ENCODE measurements at places on chromosomes 12 and 14. TPM values are rescaled to one million over a fixed set of nuclear protein-coding genes. Genes with fewer than 3 reads are reported as not detected.

DNA sequence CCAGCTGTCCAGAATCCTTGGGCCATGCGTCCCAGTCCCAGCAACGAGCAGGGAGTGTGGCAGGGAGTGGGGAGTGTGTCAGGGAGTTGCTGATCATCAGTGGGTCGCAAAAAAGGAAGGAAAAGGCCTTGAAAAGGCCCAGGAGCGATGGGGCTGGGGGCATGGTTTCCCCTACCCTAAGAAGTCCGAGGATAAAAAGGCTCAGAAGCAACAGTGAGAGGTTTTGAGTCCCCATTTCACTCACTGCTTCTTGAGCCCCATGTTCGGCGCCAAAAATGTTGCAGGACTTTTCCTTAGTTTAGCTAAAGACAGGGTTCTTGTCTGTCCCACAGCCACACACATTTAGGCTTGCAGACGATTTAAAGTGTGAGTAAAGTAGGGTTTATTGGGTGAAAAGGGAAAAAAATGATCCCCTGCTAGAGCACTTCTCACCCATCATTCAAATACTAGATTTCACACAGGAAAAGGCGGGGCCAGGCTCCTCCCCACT lies 189.5 kb downstream of the KCNC2 start:
- no peak for DNase-seq
- no peak overlapping the region for H3K27ac ChIP-seq
- no peak overlapping the region for H3K4me3 ChIP-seq
- H3K27me3 ChIP-seq = no peaks in the 10 kb centered on the region
- H3K4me1 ChIP-seq = no peaks in the 10 kb centered on the region

- no peaks in the 10 kb centered on the region for H3K27me3 ChIP-seq
- no peak overlapping the region for H3K4me3 ChIP-seq
- no peaks in the 10 kb centered on the region for H3K4me1 ChIP-seq
- no peaks in the 10 kb centered on the region for H3K36me3 ChIP-seq
- no peak for DNase-seq
Measured at GRCh38 chr12:109134186-109134917, 18.0 kb downstream of the ACACB start.

GRCh38 chr12:31804185-31804504 lies 75.3 kb upstream of the AMN1 start:
- H3K36me3 ChIP-seq = no peaks in the 10 kb centered on the region
- no peaks in the 10 kb centered on the region for H3K27me3 ChIP-seq
- peak overlapping the region; percentile 30 for H3K27ac ChIP-seq
- DNase-seq = no peak
- peak overlapping the region; percentile 7 for H3K4me3 ChIP-seq

DNA sequence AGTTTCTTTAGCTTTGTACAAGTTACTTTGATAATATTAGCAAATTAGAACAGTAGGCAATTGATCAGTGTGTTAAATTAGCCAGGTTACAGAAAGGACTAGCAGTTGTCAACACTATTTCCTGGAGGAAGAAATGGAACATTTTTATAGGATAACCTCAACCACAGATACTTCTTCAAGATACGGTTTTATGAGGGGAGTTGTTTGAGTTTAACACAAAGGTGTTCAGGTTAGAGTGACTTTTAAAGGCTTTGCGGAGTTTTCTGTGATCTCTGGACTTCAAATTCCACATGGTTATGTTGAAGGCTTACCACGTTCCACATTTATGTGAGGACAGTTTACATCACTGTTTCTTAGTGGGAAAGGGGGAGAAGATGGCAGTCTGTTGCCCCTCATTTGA lies 19.3 kb downstream of the YARS2 start:
- no peak for DNase-seq
- no peak overlapping the region for H3K27ac ChIP-seq
- no peaks in the 10 kb centered on the region for H3K27me3 ChIP-seq
- no peak overlapping the region for H3K4me3 ChIP-seq
- H3K36me3 ChIP-seq = peaks cover 51% of the 10 kb centered on the region

The OVCH1 gene
- 0.19 TPM for total RNA-seq

The FIGNL2 gene
- total RNA-seq = 0.38 TPM

DNA sequence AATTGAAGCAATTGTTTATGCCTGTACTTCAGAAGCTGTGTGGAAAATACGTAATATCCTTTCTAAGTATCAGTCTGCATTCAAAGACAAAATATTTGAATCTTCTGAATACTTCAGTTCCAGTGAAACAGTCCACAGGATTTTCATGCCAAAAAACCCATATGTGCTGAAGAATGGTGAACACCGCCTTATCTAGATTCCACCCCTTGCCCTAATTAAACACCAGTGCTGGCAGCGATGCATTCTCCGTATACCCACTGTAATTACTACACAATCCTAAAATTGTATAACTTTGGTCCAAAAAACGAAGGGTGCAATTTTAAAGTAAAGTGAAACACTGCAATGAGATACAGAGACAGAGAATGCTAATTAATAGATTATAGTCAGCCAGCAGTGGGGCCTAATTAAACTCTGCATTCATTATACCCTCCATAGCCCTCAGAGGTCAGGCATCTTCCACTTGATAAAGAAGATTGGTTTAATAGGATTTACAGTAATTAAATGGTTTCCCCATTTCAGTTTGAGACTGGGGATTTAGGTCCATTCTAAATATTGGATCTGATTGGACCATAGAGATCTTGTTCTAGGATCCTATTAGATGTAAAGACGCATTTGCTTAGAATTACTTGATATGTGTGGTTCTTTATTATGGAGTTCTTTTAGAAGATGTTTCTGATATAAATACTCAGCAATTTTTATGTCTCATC lies 43.9 kb downstream of the ERC1 start:
- DNase-seq = no peak
- H3K27ac ChIP-seq = no peak overlapping the region
- H3K36me3 ChIP-seq = peaks cover 2% of the 10 kb centered on the region
- no peaks in the 10 kb centered on the region for H3K4me1 ChIP-seq
- no peak overlapping the region for H3K4me3 ChIP-seq

All from thymus (tissue), 14 donors.